ENCODE measurements at places on chromosomes 3 and 15.

DNA sequence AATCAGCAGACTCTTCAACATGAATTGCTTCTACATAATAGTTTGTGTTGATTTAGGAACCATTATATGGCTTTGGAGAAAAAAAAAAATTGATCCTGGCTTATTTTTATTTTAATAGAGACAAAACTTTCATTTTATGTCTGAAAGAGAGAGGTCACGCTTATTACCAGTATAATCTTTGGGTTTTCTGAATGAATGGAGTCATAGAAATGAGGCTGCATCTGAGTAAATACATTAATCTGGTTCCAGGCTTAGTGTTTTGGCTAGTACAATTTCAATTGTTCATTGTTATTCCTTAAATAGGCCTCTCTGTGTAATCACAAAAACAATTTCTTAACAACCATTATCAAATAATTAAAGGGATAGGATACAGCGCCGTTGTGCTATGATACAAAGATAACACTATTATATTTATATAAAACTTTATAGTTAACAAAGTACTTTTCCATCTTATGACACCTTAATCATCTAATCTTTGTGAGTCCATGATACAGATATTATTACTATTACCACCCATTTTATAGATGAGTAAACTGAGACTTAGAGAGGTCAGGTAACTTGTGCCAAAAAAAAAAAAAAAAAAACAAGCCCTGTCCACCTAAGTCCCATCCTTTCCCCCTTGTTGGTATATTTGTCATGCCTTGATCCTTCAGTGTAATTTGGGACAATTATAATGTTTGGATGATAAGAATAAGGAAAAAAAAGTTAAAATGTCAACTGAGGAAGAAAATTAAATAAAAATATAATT is 41.8 kb upstream of the GOLM2 start:
- DNase-seq: no peak

DNA sequence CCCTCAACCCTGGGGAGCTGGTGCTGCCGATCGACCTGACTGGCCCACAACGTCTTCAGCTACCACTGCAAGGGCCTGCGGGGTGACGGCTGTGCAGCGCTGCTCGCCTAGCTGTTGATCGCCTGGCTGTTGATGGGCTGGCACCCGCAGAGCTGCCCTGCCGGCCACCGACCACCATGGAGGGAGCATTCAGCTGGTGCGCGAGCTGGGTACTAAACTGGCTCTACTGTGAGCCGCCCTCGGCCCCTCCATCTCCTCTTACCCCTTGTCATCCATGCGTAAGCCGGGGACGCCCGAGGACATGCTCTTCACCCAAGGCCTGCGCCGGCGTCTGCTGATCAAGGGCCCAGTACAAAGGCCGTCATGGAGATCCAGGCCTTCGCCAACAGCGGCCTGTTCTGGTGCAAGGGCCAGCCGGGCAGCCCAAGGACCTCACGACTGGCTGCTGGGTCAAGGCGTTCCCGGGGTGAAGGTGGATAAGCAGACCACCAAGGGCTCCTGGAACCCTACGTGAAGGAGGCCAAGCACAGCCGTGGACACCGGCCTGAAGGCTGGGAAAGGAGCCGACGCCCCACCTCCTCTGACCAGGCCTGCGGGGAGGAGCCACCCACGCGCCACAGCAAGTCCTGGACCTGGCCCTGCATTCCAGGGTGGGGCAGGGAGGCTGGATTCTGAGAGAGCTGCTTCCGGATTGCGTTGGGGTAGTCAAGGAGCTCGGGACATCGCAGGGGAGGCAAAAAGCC is 46.9 kb downstream of the SFMBT1 start:
- DNase-seq: no peak

DNA sequence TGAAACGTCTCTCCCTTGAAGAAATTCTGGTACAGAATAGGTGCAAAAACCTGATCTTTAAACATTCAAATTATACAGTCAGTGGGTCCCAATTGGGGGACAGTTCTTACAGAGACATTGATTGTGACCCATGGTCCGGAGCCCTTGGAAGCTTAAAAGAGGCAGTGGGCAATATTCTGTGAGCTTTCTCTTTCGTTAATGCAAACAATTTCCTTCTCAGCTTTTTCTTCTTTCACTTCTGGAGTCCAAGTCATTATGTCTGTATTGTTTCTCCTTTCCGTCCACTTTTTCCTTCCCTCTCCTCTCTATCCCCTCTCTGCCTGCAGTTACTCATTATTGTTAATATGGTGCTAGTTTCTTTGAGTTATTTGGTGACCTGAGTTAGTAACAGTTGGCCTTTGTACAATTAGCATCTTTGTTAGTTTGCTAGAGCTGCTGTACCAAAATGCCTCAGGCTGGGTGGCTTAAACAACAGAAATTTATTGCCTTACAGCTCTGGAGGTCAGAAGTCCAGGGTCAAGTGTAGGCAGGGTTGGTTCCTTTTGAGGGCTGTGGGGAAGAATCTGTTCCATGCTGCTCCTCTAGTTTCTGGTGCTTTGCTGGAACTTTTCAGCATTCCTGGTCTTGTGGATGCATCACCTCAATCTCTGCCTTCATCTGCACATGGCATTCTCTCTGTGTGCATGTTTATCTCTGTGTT is 102.6 kb downstream of the GMPS start:
- DNase-seq: no peak

GRCh38 chr3:38837358-38837757 is 21.3 kb upstream of the SCN10A start:
- DNase-seq: no peak

DNA sequence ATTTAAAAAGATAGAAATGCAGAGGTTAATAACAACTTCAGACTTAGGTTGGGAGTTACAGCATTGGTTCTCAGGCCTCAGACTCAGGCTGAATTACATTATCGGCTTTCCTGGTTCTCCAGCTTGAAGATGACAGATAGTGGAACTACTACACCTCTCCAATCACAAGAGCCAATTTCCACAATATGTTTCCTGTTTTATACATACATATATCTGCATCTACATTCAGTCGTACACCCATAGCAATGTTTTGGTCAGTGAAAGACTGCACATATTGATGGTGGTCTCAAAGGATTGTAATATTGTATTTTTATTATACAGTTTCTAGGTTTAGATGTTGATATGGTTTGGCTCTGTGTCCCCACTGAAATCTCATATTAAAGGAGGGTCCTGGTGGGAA is 35.4 kb downstream of the AADACL2 start:
- DNase-seq: no peak

- peak; percentile 45 for DNase-seq
Observed at GRCh38 chr15:76139368-76140073, 79.7 kb downstream of the TMEM266 start.

DNA sequence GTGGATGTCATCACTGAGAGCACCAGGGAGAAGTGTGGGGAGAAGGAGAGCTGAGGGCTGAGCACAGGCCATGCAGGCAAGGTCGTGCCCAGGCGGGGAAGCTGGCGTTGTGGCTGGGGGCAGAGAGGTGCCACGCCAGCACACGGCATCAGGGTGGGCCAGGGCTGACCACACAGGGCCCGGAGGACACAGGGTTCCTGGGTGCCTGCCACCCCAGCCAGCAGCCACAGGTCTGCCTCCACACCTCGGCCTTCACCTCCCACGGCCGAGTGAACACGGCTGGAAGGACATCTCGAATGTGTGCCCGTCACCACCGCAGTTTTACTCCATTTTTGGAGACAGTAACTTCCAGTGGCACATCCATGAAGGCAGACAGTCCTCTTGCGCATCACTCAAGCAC is 77.1 kb downstream of the ATP10A start:
- no peak for DNase-seq

- DNase-seq: no peak
Observed at GRCh38 chr3:10964537-10965167, 27.9 kb upstream of the SLC6A1 start.

GRCh38 chr15:99084965-99085364 is 19.9 kb upstream of the SYNM start:
- no peak for DNase-seq

DNA sequence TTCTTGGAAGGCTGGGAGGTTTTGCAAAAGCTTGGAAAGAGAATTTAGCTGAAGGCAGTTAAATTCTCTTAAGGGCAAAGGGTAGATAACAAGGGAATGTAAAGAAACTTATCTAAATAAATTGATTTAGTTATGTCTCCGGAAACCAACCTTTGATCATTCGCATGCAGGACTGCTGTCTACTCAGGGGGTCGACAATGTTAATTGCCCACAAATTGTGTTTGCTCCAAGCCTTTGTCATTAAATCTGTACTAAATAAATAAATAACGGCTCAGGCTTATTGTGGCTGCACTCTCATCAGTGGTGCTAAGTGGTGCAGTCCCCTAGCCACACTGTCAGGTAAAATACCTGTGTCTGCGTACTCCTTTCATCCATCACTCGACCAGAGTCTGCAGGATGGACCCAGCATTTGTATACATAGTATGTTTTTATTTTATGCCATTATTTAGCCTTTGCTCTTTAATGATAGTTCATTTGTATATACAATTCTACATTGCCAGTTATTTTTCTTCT is 497.4 kb upstream of the RASGRP1 start:
- DNase-seq: no peak

DNA sequence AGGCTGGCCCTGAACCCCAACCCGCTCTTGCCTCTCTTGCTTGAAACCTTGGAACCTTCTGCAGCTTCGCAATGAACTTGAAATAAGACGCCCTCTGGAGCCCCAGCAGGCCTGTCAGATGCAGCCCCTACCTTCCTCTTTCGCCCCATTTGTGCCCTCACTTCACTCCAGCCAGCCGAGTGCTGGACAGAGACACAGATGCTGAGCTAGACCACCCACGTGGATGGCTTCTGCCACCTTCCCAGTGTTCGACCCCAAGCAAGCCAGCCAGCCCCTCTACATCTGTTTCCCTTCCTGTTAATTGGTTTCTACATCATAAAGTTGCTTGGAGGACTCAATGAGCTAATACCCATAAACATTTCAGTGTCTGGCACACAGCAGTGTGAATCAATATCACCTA is 23.8 kb upstream of the SNRPA1 start:
- no peak for DNase-seq

- no peak for DNase-seq
Observed at GRCh38 chr15:56045068-56045748, 51.8 kb upstream of the NEDD4 start.

DNA sequence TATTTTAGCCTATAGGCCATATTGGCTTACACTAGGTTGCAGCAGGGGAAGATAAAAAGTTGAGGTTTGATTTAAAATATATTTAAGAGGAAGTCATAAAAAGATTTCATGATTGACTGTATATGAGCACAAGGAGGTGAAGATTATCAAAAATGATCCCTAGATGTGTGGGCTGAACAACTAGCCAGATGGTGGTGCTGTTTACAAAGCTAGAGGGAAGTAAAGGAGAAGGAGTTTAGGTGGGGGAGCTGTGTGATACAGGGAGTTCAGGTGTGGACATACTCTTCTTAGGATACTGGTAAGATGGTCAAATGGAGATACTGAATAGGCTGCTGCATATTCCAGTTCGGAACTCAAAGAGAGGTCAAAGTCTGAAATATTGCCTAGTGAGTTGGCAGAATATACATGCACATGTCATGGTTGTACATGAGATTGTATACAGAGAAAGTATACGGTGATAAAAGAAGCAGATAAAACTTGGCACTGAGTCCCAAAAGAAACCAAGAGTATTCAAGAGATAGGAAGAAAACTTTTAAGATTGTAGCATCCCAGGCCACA is 727.8 kb downstream of the NLGN1 start:
- no peak for DNase-seq

- DNase-seq: no peak
Observed at GRCh38 chr3:121885386-121885785, 8.8 kb upstream of the SLC15A2 start.

GRCh38 chr3:47479826-47480160 is 4.1 kb upstream of the SCAP start:
- no peak for DNase-seq

DNA sequence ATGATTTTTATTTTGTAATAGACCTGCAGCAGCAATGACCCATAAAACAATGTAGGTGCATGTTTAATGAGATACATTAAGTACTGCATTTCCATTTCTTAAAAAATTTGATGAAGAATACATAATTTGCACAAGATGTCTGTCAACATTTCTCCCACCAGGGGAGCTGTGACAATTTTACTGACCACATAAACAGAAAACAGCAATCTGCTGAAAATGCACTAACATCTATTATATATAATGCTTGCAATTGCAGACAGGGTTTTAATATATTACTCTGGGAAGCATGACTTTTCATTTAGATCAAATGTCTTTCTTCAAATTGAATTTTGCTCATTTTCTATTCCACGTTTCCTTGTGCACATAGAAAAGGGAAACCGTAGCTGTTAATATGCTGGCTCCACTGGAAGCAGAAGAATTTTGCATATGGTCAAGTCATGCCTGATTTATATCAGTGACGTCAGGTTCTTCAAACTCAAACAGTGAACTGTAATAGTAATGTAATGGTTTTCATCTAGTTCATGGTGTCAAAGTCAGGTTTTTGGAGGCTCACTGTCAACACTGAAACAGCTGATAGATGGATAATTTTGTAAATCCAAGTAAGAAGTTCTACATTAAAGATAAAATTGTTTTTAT is 79.8 kb upstream of the IGF1R start:
- DNase-seq: no peak

DNA sequence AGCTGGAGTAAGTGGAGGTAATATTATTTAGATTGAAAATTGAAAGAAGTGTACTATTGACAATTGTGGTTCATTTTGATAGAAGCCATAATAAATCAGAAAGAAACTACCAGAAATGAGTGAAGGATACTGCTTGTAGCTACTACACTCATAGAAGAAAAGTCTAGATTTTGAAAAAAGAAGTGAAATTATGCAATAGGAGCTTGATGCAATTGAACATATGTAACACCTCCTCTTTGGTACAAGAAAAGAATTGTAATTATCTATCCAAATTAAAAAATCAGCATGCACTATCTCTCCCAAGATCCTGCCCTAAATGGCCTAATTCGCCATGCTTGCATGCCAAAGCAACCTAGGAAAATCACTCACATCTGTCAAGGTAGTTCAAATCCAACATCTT is 51.1 kb upstream of the CD200R1L start:
- DNase-seq: no peak

- no peak for DNase-seq
Observed at GRCh38 chr15:79381593-79381992, 50.5 kb upstream of the MINAR1 start.

DNA sequence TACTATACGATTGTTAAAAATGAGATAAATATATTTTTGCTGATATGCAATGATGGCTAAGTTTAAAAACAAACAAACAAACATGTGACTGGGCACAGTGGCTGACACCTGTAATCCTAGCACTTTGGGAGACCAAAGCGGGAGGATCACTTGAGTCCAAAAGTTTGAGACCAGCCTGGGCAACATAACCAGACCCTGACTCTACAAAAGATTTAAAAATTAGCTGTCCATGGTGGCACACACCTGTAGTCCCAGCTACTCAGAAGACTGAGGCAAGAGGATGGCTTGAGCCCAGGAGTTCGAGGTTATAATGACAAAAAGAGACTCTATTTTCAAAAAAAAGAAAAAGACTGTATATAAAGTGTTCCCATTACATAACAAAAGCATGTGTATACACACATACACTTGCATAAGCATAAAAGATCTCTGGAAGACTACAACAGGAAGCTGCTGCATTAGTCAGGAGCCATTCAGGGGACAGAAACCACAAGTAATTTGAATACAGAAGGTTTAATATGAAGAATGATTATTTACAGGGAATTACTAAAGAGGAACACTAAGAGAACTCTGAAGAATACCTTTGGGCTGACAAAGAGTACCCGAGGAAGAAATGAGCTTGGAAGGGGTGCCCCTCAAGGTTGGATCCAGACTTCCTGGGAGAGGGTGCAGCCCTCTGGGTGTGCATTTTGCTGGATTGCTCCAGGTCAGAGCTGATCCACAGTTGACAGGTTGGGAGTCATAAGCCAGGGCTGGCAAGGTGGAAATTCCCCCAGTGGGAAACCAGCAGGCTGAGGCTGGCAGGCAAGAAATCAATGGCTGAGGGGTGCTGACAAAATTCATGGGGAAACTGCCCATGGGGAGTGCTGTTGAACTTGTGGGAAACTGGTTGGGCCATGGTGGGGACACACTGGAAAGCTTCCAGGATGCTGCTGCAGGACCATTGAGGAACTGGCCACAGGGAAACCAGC is 9.3 kb upstream of the TM4SF18 start:
- no peak for DNase-seq
